ENCODE measurements at places on chromosomes 6 and 20. TPM values are rescaled to one million over a fixed set of nuclear protein-coding genes. Genes with fewer than 3 reads are reported as not detected.

ZNF831 gene
- 1.9 TPM for total RNA-seq

NHSL1 gene
- total RNA-seq, result 31.4 TPM

GRCh38 chr6:151107897-151108427, 131.8 kb upstream of the AKAP12 start:
- DNase-seq, result no peak
- no peaks in the 10 kb centered on the region for H3K27me3 ChIP-seq
- H3K27ac ChIP-seq, result no peak overlapping the region
- no peak overlapping the region for H3K4me3 ChIP-seq

RBM24 gene
- 1.5 TPM for total RNA-seq

GRCh38 chr20:46635514-46636136, 15.6 kb downstream of the SLC13A3 start:
- H3K27me3 ChIP-seq, result no peaks in the 10 kb centered on the region
- peak overlapping the region; percentile 59 for H3K27ac ChIP-seq
- no peak for DNase-seq
- H3K4me1 ChIP-seq, result no peaks in the 10 kb centered on the region

Data from kidney (tissue), 22 donors.